AG08395 (cell line): ENCODE measurements at places on chromosomes 3 and 15.
A peak's percentile ranks its signal among the peaks of the same experiment; 100 is the strongest.

- no peak for DNase-seq
These were observed 238.9 kb downstream of the UACA start for GRCh38 chr15:70524470-70524869.

GRCh38 chr3:141478139-141478538 is 8.7 kb upstream of the RASA2 start:
- DNase-seq: no peak

- DNase-seq: no peak
These were observed 25.3 kb downstream of the GABRG3 start for GRCh38 chr15:26996250-26996649.

DNA sequence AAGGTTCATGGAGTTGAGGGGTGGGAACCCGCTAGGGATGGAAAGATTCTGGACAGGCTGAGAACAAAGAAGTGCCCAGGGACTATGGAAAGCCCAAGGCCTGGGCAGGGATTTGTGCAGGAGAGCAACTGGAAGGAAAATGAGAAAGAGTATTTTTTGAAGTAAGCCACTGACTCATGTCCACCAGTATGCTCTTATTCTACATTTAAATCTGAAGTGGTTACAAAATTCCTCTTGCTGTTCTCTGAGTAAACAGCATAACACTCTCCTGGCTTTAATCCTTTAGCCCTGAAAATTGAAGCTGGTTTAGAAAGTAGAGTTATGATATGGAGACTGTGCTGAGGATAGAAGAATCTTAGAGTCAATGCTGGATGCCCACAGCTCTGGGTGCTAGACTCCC is 165.2 kb downstream of the ISL2 start:
- peak; percentile 23 for DNase-seq

DNA sequence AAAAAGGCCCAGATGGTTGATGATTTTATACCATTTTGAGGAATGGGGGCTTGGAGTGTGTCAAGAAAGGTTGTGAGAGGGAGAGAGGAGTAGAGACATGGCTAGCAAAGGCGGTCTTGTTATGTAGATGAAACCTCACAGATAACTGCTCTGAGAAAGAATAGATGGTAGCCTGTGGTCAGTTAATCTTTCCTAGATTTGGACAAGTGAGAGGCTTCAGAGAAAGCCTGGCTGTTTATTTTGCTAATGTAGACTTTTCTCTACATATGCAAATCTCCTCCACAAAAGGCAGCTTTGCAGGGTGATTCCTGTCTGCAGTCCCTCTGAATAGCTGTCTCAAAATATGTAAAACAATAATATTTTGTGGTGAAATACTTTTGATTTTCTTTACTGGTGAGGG is 177.3 kb downstream of the OTOL1 start:
- DNase-seq: no peak

GRCh38 chr3:48560648-48561018 is 2.9 kb downstream of the UCN2 start:
- no peak for DNase-seq

- DNase-seq: no peak
These were observed 6.0 kb downstream of the NCKIPSD start for GRCh38 chr3:48679411-48680391.

DNA sequence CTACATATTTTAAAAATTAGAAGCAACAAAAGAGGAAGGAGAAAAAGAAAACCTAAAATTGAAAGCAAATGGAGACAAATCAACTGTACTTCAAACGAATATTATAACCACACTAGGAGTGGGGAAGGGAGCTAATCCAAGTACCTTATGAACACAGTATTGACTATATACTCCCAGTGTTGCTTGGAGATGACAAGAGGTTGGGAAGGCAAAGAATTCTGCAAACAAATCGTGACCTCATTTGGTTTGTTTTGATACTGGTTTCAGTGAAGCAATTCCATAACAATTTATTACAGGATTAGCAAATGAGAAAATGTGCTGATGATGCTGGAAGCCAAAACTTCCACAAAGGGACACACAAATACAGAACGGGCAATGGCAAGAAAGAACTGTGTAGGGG is 268.1 kb downstream of the ULK4 start:
- peak; percentile 35 for DNase-seq

DNA sequence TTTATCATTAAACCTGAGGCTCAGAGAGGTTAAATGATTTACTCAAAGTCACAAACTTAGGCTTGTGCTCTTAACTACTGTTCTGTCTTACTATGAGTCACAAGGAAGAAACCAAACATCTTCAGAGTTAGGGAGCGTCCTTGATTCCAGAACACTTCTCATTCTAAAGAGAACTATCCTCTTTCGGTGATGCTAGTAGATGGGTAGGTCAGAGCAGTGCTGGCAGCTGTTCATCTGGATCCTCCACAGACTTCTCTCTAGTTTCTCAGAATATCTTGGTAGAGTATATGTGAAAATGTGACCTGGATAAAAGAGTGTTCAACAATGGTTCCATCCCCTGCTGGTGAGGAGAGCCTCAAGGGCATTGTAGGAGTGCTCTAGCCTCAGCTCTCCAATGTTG is 3.3 kb downstream of the ARL6IP5 start:
- DNase-seq: peak; percentile 26

- no peak for DNase-seq
These were observed 41.6 kb downstream of the TM2D3 start for GRCh38 chr15:101610611-101611000.

DNA sequence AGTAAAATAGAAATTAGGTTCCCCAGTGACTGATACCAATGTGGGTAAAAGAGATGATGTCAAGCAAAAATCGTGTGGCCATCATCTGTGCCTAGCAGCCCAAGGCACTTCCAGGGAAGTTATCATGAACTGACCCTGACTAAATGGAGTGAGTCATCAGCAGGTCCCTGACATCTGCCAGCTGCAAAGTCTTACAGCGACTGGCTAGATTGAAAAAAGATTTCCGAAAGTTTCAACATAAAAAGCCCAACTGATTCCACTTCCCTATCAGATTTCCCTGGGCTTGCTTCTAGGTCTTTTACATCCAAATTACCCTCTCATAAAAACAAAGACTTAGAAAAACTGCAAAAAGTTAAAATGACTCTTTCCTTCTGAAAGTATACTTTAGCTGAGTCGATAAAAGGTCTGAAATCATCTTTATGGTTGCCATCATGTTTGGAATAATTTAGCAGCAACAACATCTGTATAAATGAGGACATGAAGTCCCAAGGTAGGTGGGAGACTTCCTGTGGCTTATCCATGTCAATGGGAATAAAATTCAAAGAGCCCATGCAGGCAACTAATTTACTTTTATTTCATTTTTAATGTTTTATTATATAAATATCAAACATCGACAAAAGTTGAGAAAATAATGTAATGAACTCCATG is 342.8 kb downstream of the ERC2 start:
- DNase-seq: peak; percentile 85

- no peak for DNase-seq
These were observed 121.1 kb downstream of the CBLB start for GRCh38 chr3:105747696-105748095.

DNA sequence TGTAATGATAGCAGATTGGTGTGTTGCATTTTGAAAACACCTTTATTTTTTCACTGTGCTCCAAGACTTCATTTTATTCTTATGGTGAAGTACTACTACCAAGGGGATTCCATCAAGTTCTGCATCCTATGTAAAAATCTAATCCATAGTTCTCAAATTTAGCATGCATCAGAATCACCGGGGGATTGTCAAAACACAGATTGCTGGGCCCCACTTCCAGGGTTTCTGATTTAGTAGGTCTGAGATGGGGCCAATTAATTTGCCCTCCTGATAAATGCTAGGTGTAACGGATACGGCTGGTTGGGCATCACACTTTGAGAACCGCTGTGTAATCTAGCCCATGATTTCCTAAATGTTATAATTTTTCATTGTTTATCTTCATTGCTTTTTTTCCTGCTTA is 692 bp downstream of the ZWILCH start:
- no peak for DNase-seq

- peak; percentile 45 for DNase-seq
These were observed 2.0 kb upstream of the RNF111 start for GRCh38 chr15:58985443-58985842.

DNA sequence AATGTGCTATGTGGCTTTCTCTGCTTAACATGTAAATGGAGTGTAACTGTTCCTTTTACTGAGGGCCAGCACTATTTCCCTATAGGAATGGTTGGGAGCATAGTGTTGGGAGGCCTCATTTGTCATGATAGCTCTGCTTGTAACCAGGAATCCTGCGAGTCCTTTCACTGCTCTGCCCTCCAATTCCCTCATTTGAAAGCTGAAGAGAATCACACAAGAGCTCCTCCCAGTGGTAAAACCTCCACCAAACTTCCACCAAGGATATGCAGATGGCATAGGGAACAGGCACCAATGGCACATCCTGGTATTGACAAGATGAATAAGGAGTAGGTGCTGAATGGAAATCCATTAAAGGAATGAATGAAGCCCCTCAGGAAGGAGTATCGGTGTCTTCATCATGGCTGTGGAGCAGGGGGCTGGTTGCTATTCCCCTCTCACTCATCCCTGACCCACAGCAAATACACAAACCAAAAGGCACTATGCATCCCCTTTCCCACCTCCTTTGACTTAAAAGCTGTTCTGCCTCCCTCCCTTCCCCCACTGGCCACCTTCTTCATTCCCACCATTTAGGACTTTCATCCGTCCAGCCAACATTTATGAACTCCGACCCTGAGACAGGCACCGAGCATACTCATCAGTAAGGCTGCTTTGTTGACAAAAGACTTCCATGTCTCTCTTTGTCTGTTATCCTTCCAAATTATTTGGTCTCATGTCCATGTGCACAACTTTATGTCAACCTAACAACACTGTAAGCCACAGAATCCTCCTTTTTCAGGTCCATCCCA is 560.8 kb downstream of the FOXP1 start:
- DNase-seq: peak; percentile 3

GRCh38 chr3:172202797-172203196 is 163.4 kb downstream of the FNDC3B start:
- DNase-seq: no peak

DNA sequence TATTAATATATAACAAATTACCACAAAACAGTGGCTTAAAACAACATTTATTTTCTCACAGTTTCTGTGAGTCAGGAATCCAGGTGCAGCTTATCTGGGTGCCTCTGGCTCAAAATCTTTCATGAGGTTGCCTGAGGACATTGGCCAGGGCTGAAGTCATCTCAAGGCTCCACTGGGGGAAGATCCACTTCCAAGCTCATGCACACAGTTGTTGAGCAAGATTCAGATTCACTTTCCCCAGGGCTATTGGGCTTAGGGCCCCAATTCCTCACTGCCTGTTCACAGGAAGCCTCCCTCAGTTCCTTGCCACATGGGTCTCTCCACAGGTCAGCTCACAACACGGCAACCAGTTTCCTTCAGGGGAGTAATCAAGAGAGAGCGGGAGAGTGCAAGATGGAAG is 35.0 kb downstream of the RFTN1 start:
- no peak for DNase-seq

DNA sequence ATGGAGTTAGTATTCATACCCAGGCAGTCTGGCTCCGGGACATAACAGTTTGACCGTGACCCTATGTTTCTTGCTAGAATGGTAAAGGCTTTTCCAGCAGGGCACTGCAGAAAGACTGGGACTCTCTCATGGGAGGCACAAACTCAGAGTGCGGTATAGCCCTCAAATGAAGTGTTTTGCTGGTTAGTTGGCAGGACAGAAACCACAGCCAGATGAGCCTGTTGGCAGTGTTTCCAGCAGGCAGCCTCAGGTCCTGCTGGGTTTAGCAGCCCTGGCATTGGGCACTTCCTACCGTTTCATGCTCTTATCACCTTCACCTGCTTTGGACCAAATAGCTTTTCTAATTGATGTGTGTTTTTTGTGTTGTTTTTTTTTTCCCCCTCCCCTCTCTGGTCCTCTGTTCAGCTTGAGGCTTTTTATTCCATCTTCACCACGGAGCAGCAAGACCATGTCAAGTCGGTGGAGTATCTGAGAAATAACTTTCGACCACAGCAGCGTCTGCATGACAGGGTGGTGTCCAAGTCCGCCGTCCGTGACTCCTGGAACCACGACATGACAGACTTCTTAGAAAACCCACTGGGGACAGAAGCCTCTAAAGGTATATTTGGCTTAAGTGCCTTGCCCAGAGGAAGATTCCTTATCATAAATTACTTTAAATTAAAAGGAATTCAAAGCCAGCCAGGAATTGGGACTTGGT is 205.6 kb downstream of the FEZF2 start:
- DNase-seq: peak; percentile 74

DNA sequence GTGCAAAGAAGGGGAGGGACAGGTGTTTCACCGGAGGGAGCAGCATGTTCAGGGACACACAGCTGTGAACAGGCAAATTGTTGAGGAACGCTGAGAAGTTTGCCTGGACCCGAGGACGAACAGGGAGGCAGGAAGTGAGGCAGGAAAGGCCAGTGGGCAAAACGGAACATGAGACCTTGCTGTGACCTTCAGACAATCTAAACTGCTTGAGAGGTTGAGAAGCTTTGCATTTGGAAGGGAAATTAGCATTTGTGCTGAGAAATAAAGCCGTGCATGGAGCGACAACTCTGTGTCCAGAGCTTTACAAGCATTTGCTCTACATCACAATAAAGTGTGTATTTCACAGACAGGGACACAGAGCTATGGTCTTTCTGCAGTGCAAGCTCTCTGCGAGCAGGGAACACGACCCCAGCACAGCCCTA is 47.9 kb downstream of the CDC25A start:
- DNase-seq: no peak

DNA sequence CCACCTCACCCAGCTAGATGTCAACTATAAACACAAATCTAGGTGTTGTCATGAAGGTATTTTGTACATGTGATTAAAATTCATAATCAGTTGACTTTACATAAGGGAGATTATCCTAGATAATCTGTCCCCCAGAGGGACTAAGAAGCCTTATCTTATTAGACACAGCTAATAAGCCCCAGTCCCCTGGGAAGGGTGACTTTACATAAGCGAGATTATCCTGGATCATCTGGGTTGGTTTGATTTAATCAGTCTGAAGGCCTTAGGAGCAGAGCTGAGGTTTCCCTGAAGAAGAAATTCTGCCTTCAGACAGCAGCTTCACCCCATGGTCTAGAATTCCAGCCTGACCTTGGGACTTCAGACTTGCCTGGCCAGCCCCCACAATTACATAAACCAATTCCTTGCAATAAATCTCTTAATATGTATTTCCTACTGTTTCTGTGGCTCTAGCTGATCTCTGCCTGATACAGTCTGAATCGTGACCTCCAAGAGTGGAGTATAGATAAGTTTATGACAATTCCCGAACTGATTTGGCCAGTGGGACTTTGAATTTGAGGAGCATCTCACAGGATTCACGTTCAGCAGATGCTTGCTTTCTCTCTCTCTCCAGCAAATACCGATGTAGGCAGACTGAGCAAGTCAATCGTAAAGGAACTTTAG is 66.5 kb downstream of the MRPL46 start:
- DNase-seq: no peak
